ENCODE measurements at places on chromosomes 2 and 18.

- H3K27me3 ChIP-seq = no peaks in the 10 kb centered on the region
- H3K27ac ChIP-seq = no peak overlapping the region
- no peak overlapping the region for H3K4me3 ChIP-seq
- no peak for DNase-seq
- no peaks in the 10 kb centered on the region for H3K36me3 ChIP-seq
Observed at GRCh38 chr2:54535599-54536195, 79.6 kb downstream of the SPTBN1 start.

- DNase-seq = no peak
- H3K27me3 ChIP-seq = no peaks in the 10 kb centered on the region
- H3K4me1 ChIP-seq = no peaks in the 10 kb centered on the region
- H3K4me3 ChIP-seq = no peak overlapping the region
Observed at GRCh38 chr2:182914852-182915251, 48.4 kb upstream of the FRZB start.

- H3K36me3 ChIP-seq = no peaks in the 10 kb centered on the region
- H3K4me1 ChIP-seq = no peaks in the 10 kb centered on the region
- no peak overlapping the region for H3K27ac ChIP-seq
- DNase-seq = no peak
- peaks cover 78% of the 10 kb centered on the region for H3K27me3 ChIP-seq
- no peak overlapping the region for H3K4me3 ChIP-seq
Observed at GRCh38 chr2:176146645-176147044, 4.7 kb upstream of the HOXD4 start.

DNA sequence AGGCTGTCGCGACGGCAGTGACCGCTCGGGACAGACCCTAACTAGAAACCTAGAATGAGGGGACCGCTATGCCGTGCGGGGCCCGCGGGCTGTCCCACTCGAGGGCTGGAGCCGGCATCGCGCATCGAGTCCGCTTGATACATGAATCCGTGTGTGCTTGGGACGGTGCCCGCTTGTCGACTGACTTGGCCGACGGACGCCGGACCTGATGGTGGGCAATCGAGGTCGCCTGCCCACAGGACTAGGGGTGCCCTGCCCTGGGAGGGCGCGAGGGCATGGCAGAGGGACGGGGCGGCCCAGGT is 749 bp upstream of the PTMA start:
- peak overlapping the region; percentile 86 for H3K4me3 ChIP-seq
- H3K27me3 ChIP-seq = no peaks in the 10 kb centered on the region
- H3K36me3 ChIP-seq = peaks cover 15% of the 10 kb centered on the region
- H3K27ac ChIP-seq = peak overlapping the region; percentile 99
- H3K4me1 ChIP-seq = peaks cover 30% of the 10 kb centered on the region

GRCh38 chr2:95539836-95540235 is 52.0 kb upstream of the TRIM43 start:
- H3K4me1 ChIP-seq = no peaks in the 10 kb centered on the region
- H3K27ac ChIP-seq = no peak overlapping the region
- H3K36me3 ChIP-seq = no peaks in the 10 kb centered on the region
- H3K4me3 ChIP-seq = no peak overlapping the region
